ENCODE measurements at places on chromosomes 4 and X. TPM values are rescaled to one million over a fixed set of nuclear protein-coding genes. Genes with fewer than 3 reads are reported as not detected.

GAGE12H gene
- not detected for polyA plus RNA-seq

EDA2R gene
- 23.0 TPM for polyA plus RNA-seq

HTRA3 gene
- not detected for polyA plus RNA-seq

DRP2 gene
- polyA plus RNA-seq: 0.21 TPM

ALAS2 gene
- not detected for polyA plus RNA-seq

DNA sequence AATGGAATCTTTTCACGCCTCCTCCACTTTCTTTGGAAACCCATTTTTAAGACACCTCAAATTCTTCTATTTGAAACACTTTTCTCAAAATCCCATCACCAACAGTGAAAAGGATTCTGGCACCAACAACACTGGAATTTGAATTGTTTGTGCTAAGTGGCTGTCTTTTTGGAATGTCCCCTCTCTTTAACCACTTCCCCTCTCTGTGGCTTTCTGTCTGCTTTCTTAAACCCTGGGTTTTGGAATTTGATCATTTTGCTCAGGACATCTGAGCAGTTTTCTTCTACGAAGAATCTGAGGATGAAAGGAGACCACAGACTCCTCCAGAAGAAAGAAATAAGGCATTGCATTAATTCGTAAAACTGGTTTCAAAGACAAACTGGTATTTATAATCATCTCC lies 89.0 kb downstream of the MXRA5 start:
- DNase-seq: no peak
- H3K36me3 ChIP-seq: no peaks in the 10 kb centered on the region
- H3K27me3 ChIP-seq: no peaks in the 10 kb centered on the region
- H3K4me1 ChIP-seq: no peaks in the 10 kb centered on the region
- H3K4me3 ChIP-seq: no peak overlapping the region

DNA sequence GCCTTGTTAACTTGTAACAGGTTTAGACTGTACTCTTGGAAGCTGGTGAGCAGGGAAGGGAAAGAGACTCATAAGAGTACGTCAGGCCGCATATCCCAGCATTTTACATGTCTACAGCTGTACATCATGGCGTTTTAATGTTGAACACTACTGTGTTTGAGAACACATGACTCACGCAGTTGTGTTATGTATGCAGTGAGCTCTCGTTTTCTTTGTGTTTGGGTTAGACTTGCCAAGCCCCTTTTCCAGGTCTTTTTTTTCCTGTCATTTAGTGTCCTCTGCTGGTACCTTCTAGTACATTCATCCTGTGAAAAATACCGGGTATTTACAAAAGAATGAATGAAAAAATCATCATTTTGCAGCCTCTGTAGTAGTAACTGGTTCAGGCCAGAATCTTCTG lies 35.3 kb downstream of the SMS start:
- DNase-seq: no peak
- no peak overlapping the region for H3K4me3 ChIP-seq
- H3K27me3 ChIP-seq: no peaks in the 10 kb centered on the region

DNA sequence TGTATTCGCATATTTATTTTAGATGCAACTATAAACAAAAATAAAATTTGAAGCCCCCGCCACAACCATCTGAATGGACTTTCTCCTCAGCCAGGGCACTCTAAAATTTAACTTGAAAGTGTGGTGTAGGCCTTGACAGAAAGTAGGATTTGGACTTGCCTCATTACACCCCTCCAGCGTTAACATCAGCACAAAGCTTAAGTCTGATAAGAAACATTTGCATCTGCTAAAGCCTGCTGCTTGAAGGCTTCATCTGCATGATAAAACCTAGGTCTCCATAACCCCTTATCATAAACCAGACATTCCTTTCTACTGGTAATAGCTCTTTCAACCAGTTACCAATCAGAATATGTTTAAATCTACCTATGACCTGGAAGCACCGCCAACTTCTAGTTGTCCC lies 1046.5 kb downstream of the FAT4 start:
- H3K27me3 ChIP-seq: no peaks in the 10 kb centered on the region
- no peaks in the 10 kb centered on the region for H3K4me1 ChIP-seq
- no peak overlapping the region for H3K27ac ChIP-seq
- no peak for DNase-seq

- DNase-seq: no peak
- no peak overlapping the region for H3K27ac ChIP-seq
- H3K4me3 ChIP-seq: no peak overlapping the region
- H3K4me1 ChIP-seq: no peaks in the 10 kb centered on the region
- H3K36me3 ChIP-seq: no peaks in the 10 kb centered on the region
These were observed 14.5 kb downstream of the GUCY1B1 start for GRCh38 chr4:155773196-155773800.

GRCh38 chr4:163991298-163991865 lies 496.9 kb downstream of the TMA16 start:
- H3K27ac ChIP-seq: no peak overlapping the region
- no peak for DNase-seq
- H3K4me3 ChIP-seq: no peak overlapping the region
- H3K4me1 ChIP-seq: no peaks in the 10 kb centered on the region
- no peaks in the 10 kb centered on the region for H3K27me3 ChIP-seq
- no peaks in the 10 kb centered on the region for H3K36me3 ChIP-seq

DNA sequence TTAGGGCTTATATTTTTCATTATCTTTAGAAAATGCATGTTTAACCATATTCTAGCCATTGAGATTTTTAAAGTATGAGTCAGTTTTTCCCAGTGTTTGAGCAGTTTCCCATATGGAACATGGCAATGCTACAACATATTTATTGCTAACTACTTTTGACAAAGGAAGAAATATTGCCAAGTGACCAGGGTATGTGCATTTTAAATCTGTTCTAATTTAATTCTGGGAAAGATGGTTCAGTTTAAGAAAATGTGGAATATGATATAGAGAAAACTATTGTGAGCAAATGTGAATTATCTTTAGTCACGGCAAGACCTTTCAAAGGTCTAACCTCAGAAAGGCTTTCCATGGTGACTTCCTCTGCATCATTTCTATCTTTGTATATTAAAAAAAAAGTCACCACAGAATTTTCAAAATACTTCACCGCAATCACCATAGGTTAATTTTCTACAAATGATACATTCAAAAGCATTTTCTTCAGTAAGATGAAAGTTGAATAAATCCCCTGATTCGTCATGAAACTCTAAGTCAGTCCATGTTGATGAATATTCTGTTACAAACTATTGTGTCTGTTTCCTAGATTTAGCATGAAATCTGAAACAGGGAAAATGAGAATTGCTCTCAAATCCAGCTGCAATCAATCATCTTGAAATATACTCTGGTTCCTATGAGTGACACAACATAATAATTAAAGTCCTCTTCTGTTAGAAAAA lies 2349.0 kb upstream of the TENM3 start:
- DNase-seq: no peak
- H3K36me3 ChIP-seq: no peaks in the 10 kb centered on the region
- H3K27me3 ChIP-seq: no peaks in the 10 kb centered on the region
- peak overlapping the region; percentile 44 for H3K27ac ChIP-seq

GRCh38 chr4:73855406-73855805 lies 2.3 kb downstream of the PF4V1 start:
- H3K4me3 ChIP-seq: no peak overlapping the region
- no peak for DNase-seq
- H3K27me3 ChIP-seq: peaks cover 13% of the 10 kb centered on the region
- H3K4me1 ChIP-seq: no peaks in the 10 kb centered on the region
- H3K27ac ChIP-seq: no peak overlapping the region
- H3K36me3 ChIP-seq: no peaks in the 10 kb centered on the region

- peaks cover 34% of the 10 kb centered on the region for H3K36me3 ChIP-seq
- no peak for DNase-seq
- no peaks in the 10 kb centered on the region for H3K27me3 ChIP-seq
- no peak overlapping the region for H3K27ac ChIP-seq
These were observed 69.6 kb downstream of the HUWE1 start for GRCh38 chrX:53616946-53617345.

GRCh38 chr4:40170588-40170987 lies 26.2 kb upstream of the RHOH start:
- H3K4me1 ChIP-seq: no peaks in the 10 kb centered on the region
- DNase-seq: no peak
- no peak overlapping the region for H3K27ac ChIP-seq
- H3K4me3 ChIP-seq: no peak overlapping the region
- no peaks in the 10 kb centered on the region for H3K27me3 ChIP-seq
- H3K36me3 ChIP-seq: peaks cover 3% of the 10 kb centered on the region

DNA sequence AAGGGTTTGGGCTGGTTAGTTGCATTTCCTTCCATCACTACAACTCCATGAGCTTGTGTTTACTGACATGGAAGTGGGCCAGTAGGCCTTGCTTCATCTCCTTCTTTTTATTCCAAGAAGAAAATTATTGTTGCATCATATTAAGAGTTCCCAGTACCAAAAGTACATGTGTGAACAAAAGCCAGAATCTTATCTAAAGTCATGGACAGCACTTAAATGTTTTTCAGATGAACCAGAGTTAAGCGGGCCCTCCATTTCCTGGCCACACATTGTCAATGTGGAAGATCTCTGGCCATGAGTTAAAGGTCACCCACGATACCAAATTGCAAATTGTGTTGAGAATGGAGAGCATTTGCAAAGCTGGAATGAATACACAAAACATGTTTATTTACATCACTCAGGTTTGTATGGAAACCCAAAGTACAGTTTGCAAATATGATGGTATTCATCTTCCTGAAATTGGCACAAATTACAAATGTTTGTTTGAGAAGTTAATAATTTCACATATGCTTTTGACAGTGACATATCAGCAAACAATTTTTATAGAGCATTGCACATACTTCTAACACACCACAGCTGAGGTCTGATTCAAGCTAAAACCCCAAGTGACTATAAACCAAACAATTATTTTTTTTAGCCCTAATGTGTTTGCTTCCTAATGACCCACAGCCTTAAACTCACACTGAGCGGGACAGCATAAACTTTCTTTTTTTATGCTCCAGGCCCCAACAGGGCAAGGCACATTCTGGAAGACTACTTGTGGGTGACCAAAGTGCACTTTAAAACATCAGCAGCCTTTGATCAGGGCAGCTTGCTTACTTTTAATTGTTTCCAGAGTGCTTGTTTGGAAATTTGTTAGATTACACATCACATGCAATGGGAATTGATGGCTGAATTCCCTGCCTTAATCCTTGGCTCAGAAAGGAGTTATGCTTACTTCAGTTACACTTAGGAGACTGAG lies 502.9 kb upstream of the SLIT2 start:
- no peak for DNase-seq
- no peak overlapping the region for H3K27ac ChIP-seq
- no peaks in the 10 kb centered on the region for H3K27me3 ChIP-seq
- no peaks in the 10 kb centered on the region for H3K36me3 ChIP-seq
- no peaks in the 10 kb centered on the region for H3K4me1 ChIP-seq

DNA sequence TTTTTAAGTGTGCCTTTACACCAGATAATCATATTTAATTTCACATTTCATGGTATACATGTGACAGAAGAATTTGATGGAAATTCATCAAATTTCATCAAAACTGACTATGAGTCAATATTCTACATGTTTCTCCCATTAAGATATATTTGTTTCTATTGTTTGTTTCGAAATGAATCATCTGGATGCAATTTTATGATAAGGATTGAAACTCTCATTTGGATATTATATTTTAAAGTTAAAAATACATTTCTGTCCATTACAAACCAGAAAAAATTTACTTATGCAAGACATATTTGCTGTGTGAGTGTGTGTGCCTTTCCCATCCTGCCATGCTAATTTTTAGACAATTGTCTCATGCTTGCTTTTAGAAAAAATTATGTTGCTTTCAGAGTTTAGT lies 52.2 kb downstream of the SULT1B1 start:
- H3K4me3 ChIP-seq: no peak overlapping the region
- no peaks in the 10 kb centered on the region for H3K36me3 ChIP-seq
- DNase-seq: no peak
- H3K4me1 ChIP-seq: no peaks in the 10 kb centered on the region
- no peaks in the 10 kb centered on the region for H3K27me3 ChIP-seq
- H3K27ac ChIP-seq: peak overlapping the region; percentile 71

DNA sequence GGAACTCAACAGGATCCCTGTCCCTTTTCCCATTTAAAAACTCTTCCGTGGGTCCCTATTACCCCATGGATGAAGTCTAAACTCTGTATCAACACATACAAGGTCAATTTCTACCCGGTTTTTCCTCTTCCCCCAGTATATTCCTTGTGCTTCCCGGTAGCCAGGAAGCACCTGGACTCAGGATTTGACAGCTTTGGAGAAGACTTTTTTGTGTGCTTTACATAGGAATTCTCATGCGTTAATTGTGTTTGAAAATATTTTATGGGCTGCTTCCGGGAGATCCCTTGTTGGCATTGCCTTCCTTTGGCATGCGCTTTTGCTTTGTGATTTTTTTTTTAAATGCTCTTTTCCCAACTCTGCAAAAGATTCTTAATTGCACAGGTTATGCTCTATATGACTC lies 7.2 kb downstream of the SMS start:
- DNase-seq: no peak
- H3K4me1 ChIP-seq: peaks cover 16% of the 10 kb centered on the region
- H3K36me3 ChIP-seq: no peaks in the 10 kb centered on the region
- H3K27ac ChIP-seq: peak overlapping the region; percentile 93
- H3K27me3 ChIP-seq: no peaks in the 10 kb centered on the region

DNA sequence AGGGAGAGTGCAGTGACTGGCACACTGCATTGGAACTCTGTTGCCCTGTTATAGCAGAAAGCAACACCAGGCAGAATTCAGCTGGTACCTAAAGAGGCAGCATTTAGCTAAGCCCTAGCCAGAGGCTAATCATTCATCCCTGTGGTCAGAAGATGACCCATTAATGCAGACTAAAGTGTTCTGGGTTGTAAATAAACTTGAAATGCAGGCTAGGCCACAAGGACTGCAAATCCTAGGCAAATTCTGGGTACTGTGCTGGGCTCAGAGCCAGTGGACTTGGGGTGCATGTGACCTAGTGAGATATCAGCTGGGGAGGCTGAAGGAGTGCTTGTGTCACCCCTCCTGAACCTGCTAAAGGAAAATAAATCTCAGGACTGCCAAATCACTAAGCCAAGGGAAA lies 91.2 kb downstream of the LPAR4 start:
- no peak overlapping the region for H3K27ac ChIP-seq
- H3K27me3 ChIP-seq: no peaks in the 10 kb centered on the region
- DNase-seq: no peak
- no peak overlapping the region for H3K4me3 ChIP-seq
- H3K36me3 ChIP-seq: no peaks in the 10 kb centered on the region

DNA sequence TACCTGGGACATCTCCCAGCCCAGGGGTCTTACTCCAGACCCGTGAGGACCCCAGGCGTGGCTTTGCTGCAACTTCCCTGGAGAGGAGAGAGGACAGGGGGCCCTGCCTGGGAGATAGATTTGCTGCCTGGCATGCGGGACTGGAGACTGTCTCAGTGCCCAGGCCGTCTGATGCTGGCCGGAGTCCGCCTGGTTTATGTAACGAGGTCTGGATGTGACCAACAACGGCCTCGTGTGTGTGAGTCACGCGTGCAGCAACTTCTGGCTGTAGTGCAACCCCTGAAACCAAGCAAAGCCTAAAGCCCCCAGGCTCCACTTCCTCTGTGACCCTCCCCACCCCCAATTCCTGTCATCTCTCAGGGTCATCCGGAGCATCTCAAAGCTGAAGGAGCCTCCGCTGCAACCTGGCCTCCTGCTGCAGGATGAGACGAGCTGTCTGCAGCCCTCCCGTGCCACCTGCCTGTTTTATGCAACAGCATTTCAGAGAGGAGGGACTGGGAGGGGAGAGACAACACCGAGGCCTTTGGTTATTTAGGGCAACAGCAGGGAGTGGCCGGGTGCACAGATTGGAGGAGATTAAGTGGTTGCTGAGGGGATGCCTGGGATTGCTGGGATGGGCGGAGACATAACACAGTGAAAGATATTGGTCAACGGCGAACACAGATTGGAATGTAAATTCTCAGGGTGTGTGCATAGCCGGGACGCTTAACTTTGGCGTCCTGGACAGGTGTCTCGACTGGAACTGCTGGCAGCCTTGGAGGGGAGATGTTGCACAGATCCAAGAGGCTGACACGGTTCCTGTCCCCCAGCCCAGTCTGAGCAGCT lies 16.0 kb downstream of the XG start:
- peaks cover 5% of the 10 kb centered on the region for H3K27me3 ChIP-seq
- DNase-seq: no peak
- no peaks in the 10 kb centered on the region for H3K36me3 ChIP-seq
- no peaks in the 10 kb centered on the region for H3K4me1 ChIP-seq
